ENCODE measurements at places on chromosomes 2 and 18.
A peak's percentile ranks its signal among the peaks of the same experiment; 100 is the strongest.

DNA sequence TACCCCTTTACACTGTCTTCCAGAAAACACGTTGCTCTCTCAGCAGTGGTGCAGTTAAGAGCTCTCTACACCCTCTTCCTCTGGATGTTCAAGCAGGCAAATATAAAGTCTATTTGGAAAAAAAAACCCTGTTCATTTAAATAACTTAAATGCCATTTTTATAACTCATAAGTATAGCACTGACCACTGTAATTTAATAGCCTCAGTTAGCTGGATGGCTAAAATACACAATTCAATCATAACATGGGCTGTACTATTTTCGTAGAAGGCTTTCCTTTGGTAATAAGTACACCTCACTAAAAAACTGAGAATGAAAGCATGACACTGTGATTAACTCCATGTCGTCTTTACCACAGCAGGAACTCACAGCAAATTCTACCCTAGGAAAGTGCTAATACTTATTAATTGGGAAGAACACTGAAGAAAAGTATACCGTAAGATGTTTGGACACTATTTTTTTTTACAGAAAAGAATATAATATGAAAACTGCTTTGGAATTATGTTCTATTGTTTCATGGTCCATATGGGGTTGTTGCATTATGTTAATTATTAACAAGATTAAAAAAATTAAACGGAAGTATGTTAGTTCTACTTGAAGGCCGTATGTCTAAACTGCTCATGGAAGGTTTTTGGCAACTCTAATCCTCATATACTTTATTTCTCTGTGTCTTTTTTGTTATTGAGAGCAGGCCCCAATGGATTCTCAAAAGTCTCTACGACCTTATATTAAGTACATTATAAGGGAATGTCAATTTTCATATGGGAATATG, 269.1 kb downstream of the ZNF385B start:
- no peak for DNase-seq

DNA sequence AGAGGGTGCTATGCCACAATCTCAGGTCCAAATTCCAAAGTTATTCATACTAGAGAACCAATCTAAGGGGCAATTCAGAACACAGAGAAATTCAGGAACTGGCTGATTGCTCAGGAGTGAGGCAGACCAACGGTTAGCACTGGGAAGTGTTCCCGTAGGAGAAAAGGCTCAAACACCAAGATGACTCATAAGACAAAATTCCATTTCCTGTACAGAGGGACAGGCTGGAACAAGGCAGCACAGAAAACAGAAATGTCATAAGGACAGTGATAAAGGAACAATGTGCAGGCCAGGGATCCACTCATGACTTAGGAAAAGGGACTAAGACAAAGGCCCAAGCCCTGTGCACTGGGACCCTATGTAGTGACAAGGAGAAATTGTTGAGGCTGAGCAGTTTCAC, 54.2 kb downstream of the PDE1A start:
- DNase-seq = no peak

DNA sequence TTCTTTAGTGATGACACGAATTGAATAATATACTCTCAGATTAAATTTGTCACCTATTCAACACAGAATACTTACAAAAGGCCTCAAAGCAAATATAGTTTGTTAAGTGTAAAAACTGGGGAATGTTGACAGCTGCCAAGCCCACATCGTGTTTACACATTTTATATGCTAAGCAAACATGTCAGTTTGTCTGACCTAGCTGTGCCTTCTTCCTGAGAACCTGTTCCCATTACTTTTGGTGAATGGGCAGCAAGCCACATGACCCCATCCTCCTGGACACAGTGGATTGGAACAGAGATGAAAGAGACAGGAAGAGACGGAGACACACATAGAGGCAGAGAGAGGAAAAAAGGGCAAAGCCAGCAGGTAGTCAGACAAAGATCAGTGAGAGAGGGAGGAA, 22.9 kb upstream of the CUL3 start:
- no peak for DNase-seq

DNA sequence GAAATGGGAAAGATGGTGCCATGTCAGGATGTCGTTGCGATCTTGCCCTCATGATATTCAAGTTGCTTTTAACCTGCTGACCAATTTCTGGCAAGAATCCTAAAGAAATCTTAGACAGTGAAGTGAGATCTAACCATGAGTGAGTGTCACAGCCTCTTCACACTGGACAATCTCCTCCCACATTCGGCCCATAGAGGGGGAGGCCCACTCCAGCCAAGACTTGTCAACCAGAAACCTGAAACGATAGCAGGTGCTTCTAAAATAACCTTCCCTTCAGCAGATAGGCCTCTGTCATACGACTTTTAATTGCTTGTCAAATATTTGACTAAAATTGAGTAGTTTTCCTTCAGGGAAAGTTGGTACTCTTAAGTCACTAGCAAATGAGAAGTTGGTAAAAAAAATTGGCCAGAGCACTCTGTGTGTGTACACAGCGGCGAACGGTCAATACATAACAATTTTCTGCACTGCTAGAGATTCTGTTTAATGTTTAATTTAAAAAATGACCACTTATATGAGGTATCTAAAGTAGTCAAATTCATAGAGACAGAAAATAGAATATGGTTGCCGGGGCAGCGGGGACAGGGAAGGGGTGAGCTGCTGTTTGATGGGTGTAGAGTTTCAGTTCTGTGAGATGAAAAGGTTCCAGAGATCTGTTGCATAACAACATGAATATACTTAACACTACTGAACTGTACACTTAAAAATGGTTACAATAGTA, 110.2 kb downstream of the VAPA start:
- DNase-seq = no peak

GRCh38 chr18:32091724-32092421, at the start of gene RNF138:
Gene RNF138 (plus strand): TSS chr18:32091874. CDS start chr18:32092777, 903 bp downstream.
- DNase-seq = peak; percentile 84

- DNase-seq = peak; percentile 45
Measured at GRCh38 chr2:68357605-68358337, 7.3 kb upstream of the PLEK start.

DNA sequence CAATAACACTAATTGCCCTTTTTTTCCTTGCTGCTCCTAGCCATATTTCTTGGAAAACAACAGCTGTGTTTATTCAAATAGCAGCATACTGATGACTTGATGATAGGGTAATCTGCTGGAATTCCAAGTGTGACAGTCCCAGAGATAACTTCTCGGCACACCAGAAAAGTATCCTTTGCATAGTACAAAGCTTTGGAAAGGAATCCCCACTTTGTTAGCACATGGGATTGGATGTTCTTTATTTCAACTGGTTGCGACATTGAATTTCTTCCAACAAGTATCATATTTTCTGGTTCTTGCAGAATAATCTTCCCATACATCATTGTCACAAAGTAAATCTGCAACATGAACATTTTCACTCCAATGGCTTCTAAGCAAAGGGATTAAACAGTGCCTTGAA, 445.8 kb upstream of the ACVR2A start:
- no peak for DNase-seq

- DNase-seq = no peak
Measured at GRCh38 chr2:120876526-120877280, 141.0 kb downstream of the GLI2 start.

GRCh38 chr2:228180181-228181097, 1.0 kb downstream of the SPHKAP start:
- DNase-seq = no peak

DNA sequence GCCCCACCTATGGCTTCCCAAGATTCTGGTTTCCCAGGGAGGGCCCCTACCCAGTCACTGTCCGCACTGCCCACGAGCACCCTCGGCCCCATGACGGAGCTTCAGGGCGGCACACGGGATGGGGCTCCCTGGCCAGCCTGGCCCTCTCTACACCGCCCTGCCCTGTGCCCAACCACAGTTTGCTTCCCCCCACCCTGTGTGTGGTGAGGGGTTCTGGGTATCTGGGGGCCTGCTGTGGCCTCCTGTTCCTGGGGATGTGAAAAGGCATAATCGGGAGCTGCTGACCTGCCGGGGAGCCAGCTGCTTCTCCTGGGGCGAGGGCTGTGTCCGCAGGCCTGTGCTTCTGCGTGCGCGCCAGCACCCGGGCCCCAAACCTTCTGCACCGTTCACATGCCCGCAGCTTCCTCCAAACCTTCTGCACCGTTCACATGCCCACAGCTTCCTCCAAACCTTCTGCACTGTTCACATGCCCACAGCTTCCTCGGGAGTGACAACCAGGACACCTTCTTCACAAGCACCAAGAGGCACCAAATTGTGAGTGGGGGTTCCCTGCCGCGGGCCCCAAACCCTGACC, 12.4 kb downstream of the ANO7 start:
- no peak for DNase-seq

GRCh38 chr2:125559186-125559585, 1096.8 kb upstream of the GYPC start:
- DNase-seq = no peak

DNA sequence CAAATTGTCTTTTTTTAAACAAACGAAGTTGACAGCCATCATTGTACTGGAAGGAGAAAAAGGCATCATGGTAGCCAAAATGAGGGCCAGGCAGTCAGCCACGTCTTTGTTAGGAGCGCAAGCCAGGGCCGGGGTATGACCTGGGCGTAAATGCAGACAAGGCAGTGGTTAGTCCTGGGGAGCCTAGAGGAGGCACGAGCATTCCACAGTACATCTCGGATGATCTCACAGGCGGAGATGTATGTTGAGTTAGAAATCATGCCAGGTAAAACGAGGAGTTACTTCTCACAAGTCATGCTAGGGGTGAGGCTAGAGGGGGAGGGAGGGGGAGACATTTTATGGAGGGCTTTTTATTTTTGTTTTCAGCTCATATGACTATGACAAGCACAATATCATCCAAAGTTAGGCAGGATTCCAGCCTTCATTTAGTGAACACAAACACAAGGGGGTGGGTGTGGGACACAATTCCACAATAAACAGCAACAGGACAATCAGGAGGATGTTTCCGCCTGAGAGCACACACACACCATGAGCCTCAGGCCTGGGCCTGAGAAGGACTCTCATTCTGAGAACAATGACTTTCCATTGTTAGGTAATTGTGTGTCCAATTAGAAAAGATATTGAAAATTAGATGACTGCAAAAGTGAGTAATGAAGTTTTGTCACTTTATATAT, 64.4 kb upstream of the PGAP1 start:
- peak; percentile 25 for DNase-seq

DNA sequence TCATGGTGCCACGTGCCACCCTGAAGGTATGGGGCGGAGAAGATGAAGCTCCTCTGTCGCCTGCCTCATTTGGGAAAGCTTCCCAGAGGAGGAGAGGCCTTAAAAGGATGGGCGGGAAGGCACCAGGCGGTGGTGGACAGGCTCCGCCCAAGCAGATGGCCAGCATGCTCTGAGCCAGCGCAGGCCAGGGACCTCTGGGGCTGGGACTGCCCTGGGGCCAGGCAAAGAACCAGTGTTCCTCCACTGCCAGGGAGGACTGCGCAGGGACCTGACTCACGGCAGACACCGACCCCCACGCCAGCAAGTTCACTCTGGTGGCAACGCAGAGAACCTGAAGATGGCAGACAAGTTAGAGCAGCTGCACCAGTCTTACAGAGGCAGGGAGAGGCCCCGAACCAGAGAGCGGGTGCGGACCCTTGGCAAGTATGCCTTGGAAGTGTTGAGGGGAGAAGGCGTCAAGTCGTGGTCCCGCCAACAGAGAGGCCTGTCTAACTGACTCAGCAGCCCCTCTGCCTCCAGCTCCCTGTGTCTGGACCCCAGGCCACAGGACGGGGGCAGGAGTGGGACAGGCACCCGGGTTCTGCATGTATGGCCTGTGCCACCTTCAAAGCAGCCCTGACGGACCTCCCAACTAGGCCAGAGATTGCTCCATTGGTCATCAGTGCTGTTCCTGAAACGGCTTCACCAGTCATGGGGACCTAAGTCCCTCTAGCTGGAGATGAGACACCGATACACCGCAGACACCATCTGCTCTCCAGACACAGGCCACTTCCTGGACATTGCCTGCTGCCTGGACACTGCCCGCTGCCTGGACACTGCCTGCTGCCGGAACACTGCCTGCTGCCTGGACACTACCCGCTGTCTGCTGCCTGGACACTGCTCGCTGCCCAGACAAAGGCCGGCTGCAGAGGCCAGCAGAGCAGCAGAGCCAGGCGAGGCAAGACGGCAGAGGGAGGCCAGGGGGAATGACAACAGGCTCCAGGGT, 124.7 kb downstream of the HDAC4 start:
- DNase-seq = peak; percentile 79

GRCh38 chr2:103285354-103285753, 523.5 kb downstream of the TMEM182 start:
- DNase-seq = no peak

DNA sequence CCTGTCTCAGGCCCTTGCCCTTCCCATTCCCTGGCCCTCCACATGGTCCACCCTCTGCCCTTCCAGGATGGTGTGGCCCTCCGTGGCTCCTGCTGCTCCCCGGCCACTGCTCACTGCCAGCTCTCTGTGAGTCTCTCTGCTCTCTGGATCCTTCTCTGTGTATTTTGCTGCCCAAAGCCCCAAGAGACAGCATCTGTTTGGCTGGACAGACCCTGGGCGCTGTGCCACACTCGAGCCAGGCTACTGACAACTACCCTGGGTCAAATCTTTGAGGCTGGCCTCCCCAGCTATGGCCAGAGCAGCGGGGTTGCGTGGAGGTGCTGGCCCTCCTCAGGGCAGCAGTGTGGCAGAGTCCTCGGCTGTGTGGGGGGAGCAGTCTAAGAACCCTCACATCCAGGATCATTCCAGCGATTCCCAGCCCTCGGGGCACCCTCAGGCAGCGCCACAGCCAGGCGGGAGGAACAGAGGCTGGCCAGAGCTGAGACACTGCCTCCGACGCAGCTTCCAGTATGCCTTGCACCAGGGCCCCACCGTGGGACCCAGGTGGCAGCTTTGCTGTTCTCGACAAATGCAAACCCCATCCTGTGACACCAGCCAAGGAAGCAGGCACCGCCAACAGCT, 139.4 kb upstream of the GLI2 start:
- DNase-seq = peak; percentile 75

DNA sequence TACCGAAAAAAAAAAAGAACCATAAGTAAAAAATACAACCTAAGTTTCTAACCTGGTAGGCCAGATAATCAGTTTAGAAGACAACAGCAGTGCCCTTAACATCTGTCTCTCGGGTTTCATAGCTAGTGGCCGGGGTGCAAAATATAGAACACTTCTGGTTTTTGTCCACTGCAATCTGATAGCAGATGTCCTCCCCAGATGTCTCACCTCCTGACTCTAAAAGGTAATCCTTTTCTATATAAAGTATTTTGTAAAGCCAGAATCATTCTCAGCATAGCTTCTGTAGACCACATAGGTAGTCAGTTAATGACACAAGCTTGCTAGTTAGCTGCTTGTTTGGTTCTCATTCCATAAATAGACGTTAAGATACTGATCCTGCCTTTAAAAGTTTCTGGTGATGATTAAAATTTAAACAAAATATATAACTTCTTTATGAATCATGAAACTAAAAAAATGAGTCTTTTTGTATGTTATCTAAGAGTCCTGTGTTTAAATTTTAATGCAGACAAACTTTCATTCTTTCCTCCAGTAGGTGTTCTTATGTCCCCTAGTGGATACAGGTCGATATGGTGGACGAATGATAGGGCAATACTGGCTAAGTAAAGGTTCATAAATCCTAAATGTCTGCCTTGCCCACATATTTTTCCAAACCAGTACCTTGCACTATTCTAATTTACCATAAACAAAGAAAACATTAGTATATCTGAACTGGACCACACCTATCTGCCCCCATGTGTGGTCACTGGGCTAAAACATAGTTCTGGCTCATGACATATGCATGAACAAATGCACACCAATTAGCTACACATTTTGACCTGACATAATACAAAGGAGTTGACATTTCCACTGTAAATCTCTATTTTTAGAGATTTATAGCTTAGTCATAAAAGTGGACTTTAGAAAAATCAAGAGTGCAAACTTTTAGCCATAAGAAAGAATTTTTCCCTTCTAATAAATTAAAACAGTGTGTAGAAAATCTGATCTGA, 171.0 kb downstream of the SRBD1 start:
- no peak for DNase-seq

Data from globus pallidus (tissue), 1 donor.